Stimulated activated CD4-positive, alpha-beta T cell treated with anti-CD3 and anti-CD28 coated beads, Interleukin-12 subunit alpha, Interleukin-12 subunit beta, amount 100 ng/mL, for 48 hours (primary cell): ENCODE measurements at places on chromosomes 1 and 21.
A peak's percentile ranks its signal among the peaks of the same experiment; 100 is the strongest.

- DNase-seq: no peak
Measured at GRCh38 chr1:28273216-28273860, 14.0 kb downstream of the SESN2 start.

DNA sequence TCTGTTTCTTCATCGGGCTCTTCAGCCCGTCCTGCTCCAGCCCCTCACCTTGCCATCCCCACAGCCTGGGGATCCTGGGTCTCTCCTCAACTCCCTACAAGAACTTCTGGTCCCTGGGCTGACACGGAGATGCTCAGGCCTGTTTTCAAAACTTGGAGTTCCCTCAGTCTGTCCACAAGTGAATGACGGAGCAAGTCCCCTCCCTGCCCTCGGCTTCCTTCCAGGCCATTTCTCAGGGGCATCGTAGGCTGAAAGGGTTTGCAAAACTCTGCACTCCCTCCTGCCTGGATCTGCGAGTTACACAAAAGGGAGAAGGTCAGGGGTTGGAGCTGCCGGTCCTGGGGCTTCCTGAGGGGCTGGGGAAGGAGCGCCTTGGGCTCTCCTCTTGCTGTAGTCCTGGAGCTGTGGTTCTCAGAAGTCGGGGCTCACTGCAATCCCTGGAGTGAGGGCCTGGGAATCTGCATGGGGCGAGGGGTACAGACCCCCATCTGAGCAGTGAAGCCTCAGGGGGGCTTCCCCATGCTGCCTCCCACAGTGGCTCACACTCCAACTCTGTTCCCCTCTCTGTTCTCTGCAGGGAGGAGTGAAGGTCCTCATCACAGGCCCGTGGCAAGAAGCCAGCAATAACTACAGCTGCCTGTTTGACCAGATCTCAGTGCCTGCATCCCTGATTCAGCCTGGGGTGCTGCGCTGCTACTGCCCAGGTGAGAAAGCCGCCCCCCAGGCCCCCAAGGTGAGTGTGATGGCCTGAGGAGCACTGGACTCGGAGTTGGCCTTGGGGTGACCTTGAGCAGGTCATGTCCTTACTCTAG, 100.6 kb upstream of the VAMP3 start:
- DNase-seq: no peak

DNA sequence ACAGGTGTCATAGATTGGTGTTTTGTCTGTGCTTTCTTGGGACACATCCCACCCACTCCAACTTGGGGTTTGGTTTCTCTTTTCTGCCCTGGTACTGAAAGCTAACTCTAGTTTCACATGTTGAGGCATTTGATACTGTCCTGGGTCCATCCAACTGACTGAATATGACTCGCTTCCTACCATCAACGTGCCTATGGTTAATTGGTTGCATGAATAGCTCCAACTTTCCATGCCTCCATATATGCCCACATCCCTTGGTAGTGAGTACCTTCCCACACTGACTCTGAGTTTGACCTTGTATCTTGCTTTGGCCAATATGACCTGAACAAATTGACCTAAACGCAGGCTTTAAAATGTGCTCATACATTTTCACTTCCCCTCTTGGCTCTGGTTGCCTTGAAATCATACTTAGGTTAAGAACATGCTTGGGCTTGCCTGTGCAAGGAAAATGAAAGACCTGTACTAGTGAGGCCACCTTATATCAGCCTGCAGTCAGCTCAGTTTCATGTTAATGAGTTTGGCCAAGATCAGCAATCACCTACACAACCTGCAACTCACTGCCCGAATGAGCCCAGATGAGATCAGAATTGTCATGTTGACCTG, 81.0 kb upstream of the KCNK2 start:
- DNase-seq: no peak

- no peak for DNase-seq
Measured at GRCh38 chr1:94579876-94580294, 38.3 kb upstream of the F3 start.

- no peak for DNase-seq
Measured at GRCh38 chr1:178619042-178619927, 105.8 kb upstream of the RALGPS2 start.

DNA sequence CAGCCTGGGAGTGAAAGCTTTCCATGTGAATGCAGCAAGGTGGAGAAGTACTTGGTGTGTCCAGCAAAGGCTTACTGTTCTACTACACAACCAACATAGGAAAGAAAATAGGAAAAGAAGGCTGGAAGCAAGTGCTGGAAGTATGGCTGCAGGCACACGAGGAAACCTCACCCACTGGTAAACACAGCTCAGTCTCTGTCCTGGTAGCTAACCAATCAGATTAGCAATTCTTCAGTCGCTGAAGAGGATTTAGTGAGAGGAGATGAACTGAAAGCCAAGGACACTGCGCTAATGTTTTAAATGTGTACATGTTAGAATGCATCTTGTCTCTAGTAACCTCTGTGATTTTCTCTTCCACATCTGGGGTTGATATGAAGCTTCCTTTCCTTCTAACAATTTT, 36.2 kb upstream of the CACHD1 start:
- DNase-seq: no peak

DNA sequence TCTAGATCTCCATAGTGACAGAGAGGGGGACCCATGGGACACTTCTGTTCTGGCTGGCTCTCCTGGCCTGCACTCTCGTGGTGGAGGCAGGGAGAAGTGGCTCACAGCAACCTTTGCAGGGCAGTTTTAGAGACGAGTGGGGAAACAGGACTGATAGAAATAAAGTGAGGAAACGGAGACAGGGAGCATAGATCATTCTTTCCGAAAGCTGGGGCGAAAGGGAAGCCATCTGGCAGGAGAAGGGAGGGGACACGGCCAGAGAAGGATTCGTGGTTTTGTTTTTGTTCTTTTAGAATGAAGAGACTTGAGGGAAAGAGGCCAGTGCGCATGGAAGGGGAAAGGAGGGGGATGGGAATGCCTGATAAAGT, 3.5 kb downstream of the TIE1 start:
- DNase-seq: no peak

DNA sequence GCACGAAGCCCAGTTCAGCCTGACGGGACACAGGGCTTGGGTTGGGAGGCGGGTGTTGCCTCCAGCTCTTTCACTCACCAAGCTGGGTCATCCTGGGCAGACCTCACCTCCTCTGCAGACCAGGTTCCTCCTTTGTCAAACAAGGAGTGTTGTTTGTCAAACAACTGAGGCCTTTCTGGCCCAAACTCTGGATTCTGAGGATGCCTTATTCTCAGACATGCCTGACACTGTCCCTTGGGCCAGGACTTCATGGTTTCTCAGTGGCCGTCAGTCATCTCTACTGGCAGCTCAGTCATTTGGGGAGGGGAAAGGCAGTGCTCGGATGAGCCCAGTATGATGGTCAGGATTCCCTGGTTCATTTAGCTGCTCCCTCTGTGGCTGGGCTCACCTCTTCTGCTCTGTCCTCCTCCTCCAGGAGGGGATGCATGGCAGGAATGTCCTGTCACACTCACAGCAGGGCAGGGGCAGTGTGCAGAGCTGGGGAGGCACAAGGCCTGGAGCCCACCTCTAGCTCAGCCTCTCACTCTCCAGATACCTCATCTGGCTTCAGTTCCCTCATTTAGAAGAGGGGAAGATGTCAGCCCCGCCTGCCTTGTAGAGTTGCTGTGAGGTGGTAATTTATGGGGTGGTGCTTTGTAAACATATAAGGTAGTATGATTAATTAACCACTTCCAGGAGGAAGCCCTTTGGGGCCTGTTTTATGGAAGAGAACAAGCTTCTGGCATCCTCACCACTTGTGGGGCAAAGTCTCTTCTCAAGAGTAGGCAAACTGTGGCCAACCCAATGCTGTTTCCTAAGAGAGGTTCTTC, 20.6 kb downstream of the SLC2A1 start:
- DNase-seq: no peak

GRCh38 chr1:167082511-167083027, 7.6 kb downstream of the GPA33 start:
- no peak for DNase-seq

DNA sequence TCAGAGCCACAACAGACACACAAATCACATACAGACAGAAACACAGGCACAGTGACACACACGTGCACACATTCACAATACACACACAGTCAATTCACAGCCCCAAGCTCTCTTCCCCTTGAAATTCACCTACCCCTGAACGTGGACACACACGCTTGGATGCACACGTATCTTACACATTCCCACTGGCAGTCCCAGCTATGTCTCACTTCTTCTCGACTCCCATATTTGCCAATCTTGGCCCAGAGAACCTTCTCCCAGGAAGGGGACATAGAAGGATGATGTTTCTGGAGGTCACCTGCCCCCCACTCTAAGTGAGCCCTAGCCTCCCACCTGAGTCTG, 1.6 kb downstream of the CRYBG2 start:
- DNase-seq: no peak

- DNase-seq: no peak
Measured at GRCh38 chr1:55801481-55801880, 586.3 kb upstream of the USP24 start.

GRCh38 chr21:42107177-42107880, 36.2 kb downstream of the UMODL1 start:
- no peak for DNase-seq

DNA sequence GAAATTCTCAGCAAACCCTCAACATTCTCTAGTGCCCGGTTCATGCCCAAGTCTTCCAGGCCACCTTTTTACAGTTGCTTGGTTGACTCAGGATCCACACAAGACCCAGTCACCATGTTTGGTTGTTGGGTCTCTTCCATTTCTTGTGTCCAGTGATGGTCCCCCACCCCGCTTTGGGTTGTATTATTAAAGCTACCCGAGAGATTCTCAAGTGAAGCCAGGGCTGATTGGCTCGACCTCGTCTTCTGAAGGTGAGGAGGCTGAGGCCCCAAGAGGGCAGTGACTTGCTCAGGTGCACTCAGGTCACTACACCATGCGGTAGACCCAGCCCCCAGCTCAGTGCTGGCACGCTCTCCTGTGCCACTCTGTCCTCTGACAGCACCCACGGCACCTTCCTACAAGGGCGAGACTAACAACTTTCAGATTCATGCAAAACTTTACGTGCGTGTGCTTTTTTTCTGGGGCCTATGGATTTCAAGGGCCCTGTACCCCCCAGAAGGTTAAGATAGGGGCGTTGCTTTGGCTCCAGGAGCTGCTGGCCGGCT, 50.3 kb downstream of the CAPN9 start:
- DNase-seq: no peak

DNA sequence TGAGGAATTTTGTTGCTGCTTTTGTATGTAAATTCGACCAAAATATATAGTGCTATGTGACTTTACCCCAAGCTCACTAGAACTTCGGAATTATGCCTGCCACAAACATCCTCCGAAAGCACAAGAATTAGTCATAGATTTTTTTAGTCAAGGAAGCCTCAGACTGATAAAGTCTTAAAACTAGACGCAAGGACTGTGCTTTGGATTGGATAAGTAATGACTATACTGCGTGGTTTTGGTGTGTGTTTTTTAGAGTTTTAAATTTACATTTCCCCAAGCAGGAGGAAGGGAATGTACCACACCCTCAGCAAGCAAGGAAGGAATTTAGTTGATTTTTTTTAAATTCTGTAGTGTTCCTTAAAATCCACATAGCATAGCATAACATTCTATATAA, 10.3 kb downstream of the WLS start:
- no peak for DNase-seq

DNA sequence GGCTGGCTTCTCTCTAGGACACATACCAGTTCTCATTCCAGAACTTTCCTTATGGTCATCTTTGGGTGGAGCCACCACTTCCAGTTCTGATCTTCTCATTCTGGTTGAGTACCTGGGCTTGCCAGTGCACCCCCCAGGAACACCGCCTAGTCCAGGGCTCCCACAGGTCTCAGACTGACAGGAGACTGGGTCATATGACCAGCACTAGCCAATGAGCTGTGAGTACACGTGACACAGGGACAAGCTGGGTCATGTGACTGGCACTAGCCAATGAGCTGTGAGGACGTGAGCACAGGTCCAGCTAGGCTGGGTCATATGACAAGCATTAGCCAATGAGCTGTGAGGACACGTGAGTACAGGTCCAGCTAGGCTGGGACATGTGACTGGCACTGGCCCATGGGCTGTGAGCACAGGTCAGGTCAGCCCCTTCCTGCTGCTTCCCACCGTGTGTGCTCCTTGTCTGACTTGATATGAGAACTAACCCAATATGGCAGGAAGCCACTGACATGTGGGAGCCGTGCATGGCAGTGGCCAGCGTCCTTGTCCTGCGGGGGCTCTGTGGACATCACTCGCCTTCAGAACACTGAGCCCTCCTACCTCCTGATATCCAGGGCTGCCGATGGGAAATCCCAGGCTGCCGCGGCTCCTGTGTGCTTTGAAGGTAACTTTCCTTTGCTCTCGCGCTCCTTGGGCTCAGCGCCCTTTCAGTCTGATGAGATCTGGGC, 22.7 kb downstream of the KRTAP10-1 start:
- DNase-seq: peak; percentile 20

DNA sequence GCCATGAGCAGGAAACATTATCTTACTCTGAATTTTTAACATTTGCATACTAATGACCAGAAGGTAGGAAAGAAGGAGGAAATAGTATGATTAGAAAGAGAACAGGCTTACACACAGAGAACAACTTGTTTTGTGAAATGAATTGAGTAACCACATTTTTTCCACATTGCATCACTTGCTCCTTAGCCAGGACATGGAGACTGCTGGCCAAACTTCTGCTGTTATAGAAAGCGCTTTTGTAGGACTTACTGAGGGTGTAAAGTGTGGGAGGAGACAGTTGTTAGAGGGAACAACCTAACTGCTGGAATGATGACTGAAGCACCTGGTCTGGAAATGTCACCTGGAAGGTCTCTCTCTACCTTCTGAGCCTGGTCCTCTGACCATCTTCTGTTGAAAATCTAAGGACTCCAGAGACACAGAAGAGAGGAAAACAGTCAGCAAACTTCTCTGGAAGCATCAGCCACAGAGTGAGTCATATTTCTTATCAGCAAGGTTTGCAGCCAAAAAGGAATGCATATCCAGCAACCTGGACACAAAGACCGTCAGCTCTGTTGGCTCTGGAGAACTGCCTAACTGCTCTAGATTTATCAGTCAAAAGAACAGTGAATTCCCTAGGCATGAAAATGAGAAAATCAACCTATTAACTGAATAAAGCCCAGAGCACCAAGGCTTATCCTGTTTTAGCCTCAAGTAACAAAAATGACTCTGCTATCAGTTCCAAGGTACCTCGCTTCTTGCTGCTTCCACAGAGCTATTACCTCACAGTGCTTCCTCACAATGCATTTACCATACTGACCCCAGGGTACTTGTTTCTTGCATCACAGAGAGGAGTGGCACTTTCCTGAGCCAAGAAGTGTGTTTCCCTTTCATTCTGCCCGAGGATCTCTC, 88.0 kb upstream of the SLFNL1 start:
- no peak for DNase-seq

DNA sequence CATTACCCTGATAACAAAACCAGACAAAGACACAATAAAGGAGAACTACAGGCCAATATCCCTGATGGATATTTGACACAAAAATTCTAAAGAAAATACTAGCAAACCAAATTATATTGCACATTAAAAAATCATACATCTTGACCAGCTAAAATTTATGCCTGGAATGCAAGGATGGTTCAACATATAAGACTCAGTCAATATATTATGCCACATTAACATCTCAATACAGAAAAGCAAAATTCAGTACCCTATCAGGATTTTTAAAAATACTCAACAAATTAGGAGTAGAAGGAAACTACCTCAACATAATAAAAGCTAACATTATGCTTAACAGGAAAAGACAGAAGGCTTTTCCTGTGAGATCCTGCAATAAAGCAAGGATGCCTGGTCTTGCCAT, 177.1 kb downstream of the MAGI3 start:
- no peak for DNase-seq
